ENCODE measurements at places on chromosomes 16 and 17. TPM values are rescaled to one million over a fixed set of nuclear protein-coding genes. Genes with fewer than 3 reads are reported as not detected.

DNA sequence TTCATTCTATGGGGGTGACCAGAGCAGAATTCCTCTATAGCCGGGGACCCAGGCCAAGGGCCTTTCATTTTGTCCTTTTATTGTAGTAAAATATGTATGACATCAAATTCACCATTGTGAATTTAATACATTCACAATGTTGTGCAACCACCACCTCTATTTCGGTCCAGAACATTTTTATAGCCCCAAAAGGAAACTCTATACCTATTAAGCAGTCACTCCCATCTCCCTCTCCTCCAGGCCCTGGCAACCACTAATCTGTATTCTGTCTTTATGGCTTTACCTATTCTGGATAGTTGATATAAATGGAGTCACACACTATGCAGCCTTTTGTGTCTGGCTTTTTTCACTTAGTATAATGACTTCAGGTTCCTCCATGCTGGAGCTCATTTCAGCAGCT lies 9.7 kb upstream of the TNS4 start:
- DNase-seq, result no peak

Gene KRTAP9-4
- polyA plus RNA-seq, result not detected

Gene INTS2
- 13.7 TPM for polyA plus RNA-seq

DNA sequence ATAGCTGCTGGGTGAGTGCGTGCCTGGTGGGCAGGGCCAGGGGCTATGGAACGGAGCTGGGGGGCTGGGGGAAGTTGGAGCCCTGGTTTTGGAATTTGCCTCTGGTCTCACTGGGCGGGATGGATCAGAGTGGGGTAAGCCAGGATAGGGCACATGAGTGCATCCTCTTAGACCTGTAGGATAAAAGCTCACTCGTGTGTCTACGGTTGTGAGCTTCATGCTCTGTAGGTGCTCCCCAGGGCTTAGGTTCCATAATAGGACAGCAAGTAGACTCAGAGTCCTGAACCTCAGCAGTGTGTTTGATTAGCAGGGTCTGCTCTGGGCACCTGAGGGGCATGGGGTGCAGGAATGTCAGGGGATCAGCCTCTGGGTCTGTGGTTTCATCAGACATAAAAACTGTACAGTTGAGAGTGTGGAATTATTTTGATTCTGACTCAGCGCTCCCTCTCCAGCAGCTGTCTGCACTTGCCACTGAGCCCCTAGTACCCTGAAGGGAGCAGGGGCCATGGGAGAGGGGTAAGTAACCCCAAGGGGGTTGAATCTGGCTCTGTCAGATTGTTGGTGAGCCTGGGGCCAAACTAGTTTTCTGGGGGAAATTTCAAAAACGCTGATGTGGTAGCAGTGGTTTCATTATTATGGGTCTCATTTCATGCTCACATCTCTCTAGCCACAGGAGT lies 84.2 kb upstream of the LGALS9 start:
- DNase-seq, result no peak

- no peak for DNase-seq
Observed at GRCh38 chr16:16154281-16154951, 68.9 kb downstream of the ABCC6 start.

Gene SLC6A2
- polyA plus RNA-seq, result 0.10 TPM

DNA sequence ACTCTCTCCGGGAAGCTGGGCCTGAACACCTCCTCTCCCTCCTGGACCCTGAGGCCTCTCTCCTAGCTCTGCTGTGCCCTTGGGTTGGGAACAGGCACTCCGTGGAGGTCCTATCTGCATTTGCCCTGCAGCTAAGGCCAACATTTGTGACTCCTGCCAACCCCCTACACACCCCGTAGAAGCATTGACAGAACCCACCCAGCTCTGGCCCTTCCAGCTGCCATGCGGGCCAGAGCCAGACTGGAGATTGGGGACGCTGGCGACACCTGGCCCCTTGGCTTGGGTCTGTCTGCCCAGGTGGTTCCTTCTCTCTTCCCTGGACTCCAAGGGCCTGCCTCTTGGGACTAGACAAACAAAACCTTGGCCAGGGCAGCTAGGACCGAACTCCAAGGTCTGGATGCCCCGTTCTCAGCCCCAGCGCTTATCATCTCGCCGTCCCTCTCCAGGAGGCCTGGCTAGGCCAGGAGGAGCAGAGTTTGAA lies 644 bp upstream of the RHBDF2 start:
- no peak for DNase-seq

- DNase-seq, result no peak
Observed at GRCh38 chr17:21113049-21113690, 13.6 kb upstream of the DHRS7B start.

DNA sequence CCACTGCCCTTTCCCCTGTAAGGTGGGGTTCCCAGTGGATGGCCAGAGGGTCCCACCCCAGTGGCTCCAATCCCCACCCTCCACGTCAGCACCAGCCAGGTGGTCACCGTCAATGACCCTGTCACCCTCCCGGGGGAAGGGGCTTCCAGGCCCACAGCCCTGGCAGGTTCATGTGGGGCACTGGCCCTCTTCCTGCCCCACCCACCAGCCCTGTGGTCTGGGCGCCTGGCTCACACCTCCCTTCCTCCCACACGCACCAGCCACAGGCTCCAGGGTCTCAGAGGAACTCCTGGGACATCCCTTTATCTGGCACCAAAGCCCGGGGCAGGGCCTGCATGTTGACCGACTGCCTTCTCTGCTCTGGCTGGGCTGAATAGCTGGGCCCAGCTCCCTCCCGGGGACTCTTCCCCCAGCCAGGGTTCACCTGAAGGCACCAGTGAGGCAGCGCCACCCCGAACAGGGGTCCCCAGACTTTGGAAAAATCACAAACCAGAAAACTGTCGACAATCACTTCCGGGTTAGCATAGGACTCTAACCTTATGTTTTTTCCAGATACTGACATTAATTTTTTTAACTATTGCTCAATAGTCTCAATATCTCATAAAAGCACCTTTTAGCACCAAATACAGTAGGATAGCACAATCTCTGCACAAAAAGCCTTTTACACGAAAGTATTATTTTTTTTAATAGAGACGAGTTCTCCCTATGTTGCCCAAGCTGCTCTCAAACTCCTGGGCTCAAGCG lies 21.9 kb upstream of the ZC3H18 start:
- no peak for DNase-seq

GRCh38 chr17:33142705-33143299 lies 150.3 kb downstream of the ASIC2 start:
- DNase-seq, result no peak

GRCh38 chr16:15435216-15435864 lies 952 bp downstream of the BMERB1 start:
- DNase-seq, result no peak

DNA sequence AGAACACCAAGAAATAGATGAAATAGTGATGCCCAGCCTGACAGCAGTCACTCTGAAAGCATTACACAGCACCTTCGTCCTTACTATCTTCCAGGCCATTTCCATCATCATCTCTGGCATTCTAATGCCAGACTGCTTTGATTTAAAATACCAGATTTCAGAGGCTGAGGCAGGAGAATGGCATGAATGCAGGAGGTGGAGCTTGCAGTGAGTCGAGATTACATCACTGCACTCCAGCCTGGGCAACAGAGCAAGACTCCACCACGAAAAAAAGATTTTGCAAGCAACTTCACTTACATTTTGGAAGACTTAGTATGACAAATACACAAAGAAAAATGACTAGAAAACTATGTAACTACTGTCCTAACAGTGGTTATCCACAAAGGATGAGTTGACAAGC lies 244.0 kb downstream of the CPPED1 start:
- DNase-seq, result no peak

GRCh38 chr16:82732461-82732860 lies 105.7 kb downstream of the CDH13 start:
- no peak for DNase-seq

DNA sequence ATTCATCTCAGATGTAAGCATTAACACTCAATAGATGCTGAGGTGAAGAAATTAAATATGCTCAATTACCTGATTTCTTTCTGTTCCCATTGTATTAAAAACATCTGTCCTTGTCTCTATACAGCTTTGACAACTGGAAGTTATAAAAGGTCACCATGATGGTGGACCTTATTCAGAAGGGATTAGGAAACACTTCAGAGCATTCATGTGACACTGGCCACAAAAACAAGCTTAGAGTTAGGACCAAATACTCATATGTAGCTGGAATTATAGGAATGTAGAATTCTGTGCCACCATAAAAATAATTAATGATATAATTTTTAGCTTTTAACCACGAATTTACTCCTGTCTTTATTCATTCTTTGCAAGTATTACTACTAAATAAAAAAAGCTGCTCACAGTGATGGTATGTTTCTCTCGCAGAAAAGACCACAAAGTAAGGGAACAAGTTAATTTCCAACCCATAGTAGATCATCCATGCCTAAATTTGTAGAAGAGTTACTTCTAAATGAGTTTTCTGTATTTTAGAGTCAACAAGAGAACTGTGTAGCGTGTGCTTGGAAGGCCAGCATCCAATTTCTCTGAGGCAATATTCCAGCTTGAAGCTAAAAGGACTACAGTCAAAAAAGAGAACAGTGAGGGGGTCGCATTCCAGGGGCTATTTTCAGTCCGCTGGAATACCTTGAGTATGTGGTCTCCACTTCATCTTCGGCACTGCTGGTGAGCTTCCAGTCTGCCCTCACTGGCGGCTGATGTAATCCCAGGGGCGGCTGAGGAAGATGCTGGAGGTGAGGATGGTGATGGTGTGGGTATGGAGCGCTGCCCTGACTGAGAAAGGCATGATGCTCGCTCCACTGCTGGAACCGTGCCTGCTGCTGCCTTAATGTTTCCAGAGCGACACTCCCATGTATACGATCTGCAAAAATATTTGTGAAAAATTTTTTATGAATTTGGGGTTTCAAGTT lies 63.7 kb downstream of the CACNG1 start:
- no peak for DNase-seq

Gene DRC3
- 11.2 TPM for polyA plus RNA-seq

GRCh38 chr17:14072881-14073280 lies 3.6 kb downstream of the COX10 start:
- DNase-seq, result no peak

GRCh38 chr17:49031965-49032928 lies 35.1 kb downstream of the IGF2BP1 start:
- peak; percentile 64 for DNase-seq

DNA sequence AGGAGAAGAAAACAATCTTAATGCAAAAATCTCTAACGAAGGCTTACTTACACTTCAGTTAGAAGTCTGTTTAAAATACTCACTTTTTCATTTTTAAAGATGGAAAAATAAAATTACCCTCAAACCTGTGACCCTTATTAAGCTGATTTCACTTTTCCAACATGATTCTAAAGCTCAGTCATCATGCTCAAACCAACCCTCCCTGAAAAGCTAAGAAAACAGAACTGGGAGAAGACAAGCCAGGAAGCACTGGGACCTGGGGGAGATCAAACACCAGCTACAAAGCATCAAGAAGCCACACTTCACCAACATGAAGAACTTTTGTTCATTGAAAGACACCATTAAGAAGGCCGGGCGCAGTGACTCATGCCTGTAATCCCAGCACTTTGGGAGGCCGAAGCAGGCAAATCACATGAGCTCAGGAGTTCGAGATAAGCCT lies 88.8 kb downstream of the LITAF start:
- DNase-seq, result no peak

GRCh38 chr17:72185564-72185963 lies 64.7 kb downstream of the SOX9 start:
- no peak for DNase-seq

DNA sequence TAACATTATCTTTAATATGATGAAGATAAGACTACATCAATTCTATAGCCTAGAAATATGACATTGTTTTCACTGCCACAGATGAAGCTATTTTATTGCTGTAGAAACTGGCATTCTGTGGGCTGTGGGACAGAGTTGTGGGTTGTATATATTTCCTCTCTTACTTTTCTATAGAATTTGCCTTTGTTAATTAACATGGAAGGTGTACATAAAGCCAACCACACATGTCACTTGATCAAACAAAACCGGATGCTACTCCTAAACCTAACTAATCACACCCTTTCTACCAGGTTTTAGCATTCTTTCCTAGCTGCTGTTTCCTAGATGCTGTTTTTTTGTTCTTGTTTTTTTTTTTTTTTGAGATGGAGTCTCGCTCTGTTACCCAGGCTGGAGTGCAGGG lies 81.2 kb upstream of the ATP2A3 start:
- no peak for DNase-seq

- no peak for DNase-seq
Observed at GRCh38 chr17:34556931-34557330, 22.5 kb upstream of the TMEM132E start.

Gene ESRP2
- 29.0 TPM for polyA plus RNA-seq

Gene FOXN1
- polyA plus RNA-seq, result 0.33 TPM

DNA sequence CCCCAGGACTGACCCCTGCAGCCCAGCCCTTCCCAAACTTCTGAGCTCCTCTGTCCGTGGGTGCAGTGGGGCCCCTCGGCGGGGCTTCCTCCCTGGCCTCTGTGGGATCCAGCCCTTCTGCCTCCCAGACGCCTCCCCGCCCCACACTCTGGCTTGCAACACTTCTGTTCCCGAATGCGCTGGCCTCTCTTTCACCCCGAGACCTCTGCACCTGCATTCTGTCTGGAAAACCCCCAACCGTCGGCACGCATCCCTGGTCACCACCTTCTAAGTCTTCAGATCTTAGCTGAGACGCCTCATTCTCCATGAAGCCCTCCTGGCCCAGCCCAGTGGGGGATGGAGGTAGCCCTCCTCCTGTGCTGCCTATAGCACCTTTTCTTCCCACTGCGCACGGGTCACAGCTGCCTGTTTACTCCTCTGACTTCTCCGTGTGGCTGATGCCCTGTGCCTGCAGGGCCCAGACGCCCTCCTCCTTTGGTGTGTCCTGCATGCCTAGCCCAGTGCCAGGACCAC lies 26.4 kb downstream of the TMEM235 start:
- no peak for DNase-seq

Gene C16orf54
- 0.22 TPM for polyA plus RNA-seq

DNA sequence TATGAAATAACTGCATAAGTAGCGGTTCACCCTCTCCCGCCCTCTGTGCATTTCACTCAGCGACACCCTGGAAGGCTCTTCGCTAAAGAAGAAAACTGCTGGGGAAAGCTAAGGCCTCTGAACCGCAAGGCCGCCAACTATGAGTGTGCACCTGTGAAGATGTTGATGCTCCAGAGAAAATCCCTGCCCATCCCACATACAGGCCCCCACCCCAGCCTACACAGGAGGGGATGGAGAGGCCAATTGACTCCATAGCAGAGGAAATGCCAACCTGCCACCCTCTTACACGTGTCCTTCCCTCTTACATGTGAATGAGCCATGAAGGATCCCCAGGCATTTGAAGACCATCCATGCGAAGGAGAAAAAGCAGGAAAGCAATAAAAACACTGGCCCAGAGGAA lies 104.8 kb downstream of the MGAT5B start:
- DNase-seq, result no peak

Gene PRPSAP2
- polyA plus RNA-seq, result 57.0 TPM

- no peak for DNase-seq
Observed at GRCh38 chr16:27401768-27402568, at the start of gene IL21R. Gene IL21R, plus strand, starts transcription at chr16:27402174. Its CDS starts 27,898 bp downstream, at chr16:27430072.

- DNase-seq, result no peak
Observed at GRCh38 chr16:86735727-86736126, 157.4 kb downstream of the FOXL1 start.

- DNase-seq, result no peak
Observed at GRCh38 chr17:78235885-78236284, 4.5 kb downstream of the TMEM235 start.

Gene PPP1R1B
- polyA plus RNA-seq, result 19.8 TPM

GRCh38 chr16:70665113-70665694 lies 18.8 kb downstream of the IL34 start:
- DNase-seq, result no peak

GRCh38 chr17:59641799-59642484 lies 22.2 kb downstream of the CLTC start:
- no peak for DNase-seq

Gene SLC25A39
- polyA plus RNA-seq, result 112 TPM

- DNase-seq, result no peak
Observed at GRCh38 chr16:66610111-66610820, 5.8 kb downstream of the CMTM3 start.
